ENCODE measurements at places on chromosomes 6 and 20.

DNA sequence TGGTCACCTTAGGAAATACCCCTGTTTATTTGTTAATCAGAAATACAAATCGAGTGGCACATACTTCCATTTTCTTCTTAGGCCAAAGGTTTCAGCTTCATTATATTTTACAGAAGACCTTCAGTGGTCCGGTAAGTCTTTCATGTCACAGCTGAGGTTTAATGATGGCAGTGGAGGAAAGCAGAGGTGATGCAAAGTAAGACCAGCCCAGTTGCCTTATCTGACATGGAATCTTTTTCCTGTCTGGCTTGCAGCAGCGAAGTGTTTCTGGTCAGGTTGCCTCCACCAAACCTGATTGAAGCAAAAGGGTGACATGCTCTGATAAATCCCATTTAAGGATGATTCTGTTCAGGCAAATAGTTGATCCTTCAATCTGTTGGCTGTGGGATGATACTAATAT, 100.0 kb downstream of the PRDM1 start:
- no peak for DNase-seq

DNA sequence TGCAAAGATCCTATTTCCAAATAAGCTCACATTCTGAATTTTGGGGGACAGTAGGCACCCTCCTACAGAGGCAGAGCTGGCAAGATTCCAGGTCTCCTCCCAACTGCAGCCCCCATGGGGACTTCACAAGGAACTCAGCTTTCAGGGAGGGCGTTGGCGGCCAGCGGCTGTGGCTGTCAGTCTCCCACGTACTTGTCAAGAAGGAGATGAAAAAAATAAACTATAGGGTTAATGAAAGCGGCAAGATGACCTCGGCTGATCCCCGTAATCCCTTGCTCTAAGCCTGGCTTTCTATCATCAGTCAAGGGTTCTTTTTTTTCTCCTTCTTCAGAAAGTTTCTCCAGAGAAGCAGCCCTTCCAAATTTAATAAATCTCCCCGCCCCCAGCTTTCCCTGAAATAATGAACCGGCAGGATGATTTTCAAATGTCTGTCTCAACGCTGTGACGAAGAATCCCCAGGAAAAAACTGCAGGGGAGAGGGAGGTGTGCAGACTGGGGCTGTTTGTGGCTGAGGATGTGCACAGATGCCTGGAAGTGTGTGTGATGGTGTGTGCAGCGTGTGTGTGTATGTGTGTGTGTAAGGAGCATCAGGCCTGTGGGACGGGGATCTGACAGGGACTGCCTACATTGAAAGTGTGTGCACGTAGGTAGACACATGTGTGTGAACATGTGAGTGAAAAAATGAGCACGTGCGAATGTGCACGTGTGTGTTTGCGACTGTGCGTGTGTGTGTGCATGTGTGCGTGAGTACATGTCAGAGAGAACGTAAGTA, 78.7 kb downstream of the SLC2A10 start:
- DNase-seq = no peak

DNA sequence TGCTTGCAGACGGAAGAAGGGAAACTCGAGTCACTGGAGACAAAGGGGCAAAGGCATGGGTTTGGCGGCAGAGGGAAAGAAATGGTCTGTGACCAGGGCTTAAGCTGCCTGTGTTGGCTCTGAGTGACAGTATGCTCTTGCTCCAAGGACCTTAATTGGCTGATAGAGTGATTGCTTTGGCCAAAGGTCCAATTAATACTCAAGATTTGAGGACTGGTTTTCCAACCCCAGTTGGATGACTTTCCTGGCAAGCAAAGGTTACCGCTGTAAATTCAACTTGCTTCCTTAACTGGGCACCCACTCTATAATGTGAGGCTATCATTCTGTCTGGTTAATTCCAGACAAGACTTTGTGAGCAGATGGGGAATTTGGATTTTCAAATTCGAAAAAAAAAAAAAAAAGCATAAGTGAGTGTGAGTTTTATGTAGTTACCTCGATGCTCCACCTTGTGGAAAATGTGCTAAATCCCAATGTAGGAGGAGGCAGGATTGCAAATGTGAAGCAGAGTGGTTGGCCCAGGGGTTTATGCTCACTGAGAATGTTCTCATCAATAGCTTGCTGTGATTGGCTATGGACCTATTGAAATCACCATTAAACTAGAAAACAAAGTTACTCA, 150.7 kb upstream of the GMDS start:
- DNase-seq = no peak

- no peak for DNase-seq
Measured at GRCh38 chr6:126026001-126026400, 39.7 kb downstream of the TRMT11 start.

GRCh38 chr6:46893648-46894047, 28.1 kb downstream of the ADGRF5 start:
- DNase-seq = no peak

DNA sequence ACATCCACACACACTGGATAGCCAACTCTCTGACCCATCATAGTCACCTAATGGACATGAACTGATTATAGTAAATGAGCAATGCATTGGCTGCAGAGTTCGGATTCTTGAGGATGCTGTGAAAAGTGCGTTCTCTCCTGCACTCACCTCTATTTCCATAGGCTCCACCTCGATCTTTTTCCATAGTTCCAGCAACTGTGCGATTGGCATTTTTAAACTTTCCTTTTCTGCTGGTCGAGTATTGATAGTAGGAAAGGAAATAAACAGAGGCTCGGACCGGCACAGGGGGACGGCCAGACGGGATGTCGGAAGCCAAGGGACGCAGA, 94.4 kb downstream of the RNASET2 start:
- no peak for DNase-seq

- no peak for DNase-seq
Measured at GRCh38 chr20:39107741-39108140, 145.6 kb downstream of the DHX35 start.

DNA sequence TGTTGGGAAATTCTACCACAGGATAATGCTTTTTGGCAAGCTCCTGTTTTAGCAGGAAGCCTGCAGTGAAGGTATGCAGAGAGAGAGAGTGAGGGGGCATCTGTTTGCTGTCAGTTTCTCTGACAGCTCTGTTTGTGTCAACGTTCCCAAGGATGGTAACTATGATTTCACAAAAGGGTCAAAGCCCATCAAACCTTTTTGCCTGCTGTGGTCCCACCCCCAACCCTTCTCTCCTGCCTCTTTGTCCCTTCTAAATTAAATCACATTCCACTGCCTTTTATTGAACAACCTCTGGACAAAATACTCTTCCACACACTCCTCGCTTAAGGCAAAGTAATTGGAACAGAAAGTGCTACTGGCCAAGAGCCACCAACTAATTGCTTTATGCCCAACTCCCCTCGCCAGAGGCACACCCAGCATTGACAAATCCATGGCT, 128.3 kb downstream of the TSHZ2 start:
- DNase-seq = no peak

DNA sequence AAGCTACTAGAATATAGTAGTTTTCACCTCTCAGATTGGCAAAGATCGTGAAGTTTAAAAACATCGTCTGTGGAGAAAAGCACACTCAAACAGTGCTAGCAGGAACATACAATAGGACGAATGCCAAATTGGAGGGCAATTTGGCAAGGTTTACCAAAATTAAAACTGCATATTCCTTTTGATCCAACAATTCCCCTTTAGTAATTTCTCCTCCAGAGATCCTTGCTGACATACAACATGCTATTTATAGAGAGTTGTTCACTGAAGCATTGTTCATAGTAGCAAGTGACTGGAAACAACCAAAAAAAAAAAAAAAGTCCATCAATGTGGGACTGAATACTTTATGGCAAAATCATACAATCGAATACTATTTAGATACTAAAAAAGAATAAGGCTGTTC, 202.2 kb downstream of the ATXN1 start:
- no peak for DNase-seq

- DNase-seq = no peak
Measured at GRCh38 chr6:155121699-155122098, 126.6 kb downstream of the TIAM2 start.

GRCh38 chr6:44225579-44226325, 2.4 kb downstream of the SLC29A1 start:
- DNase-seq = no peak

GRCh38 chr6:118509009-118509617, 39.0 kb upstream of the PLN start:
- no peak for DNase-seq

GRCh38 chr6:151196555-151196954, 43.2 kb upstream of the AKAP12 start:
- DNase-seq = no peak

GRCh38 chr6:158787395-158787794, 31.8 kb downstream of the EZR start:
- no peak for DNase-seq

GRCh38 chr6:27066381-27066780, 181.1 kb upstream of the PRSS16 start:
- no peak for DNase-seq

DNA sequence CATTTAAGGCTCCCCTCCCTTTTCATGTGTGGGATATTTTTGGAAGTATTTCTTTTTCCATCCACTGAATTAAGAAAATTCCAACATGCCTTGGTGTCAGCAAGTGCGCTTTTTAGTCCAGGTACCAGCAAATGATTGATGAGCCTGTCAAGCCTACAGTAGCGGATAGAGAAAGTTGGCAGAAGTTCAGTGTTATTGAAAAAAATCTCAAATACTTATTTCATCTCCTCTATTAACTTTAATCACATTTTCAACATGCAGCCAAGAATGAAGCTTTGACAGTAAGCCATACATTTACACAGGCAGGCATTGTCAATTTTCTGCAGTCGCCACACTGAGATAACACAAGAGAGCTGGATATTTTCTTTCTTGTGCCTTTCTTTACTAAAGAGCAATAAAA, 50.4 kb downstream of the BLOC1S5 start:
- DNase-seq = no peak

DNA sequence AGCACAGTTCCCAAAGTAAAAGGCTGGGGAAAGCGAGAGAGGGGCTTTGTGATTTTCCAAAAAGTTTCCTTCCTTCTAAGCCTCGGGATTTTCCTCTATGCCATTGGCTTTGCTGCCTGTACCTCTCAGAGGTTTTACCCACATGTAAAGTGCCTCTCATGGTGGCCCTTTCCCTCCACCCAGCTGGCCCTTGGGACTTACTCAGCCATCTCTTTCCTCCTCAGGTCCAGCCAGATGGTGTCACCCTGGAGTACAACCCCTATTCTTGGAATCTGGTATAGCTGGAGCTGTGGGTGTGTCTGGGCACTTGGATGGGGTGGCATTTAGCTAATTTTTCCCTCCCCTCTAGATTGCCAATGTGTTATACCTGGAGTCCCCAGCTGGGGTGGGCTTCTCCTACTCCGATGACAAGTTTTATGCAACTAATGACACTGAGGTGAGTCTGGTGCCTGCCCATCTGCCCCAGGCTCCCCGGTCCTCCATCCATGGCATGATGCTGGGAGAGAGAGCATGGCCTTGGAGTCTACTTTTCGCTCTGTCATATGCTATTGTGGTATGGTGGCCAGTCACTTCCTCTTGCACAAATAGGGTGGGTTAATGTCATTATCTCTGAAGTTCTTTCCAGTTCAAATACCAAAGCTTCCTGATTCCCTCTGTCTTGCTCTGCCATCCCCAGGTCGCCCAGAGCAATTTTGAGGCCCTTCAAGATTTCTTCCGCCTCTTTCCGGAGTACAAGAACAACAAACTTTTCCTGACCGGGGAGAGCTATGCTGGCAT, 1.1 kb downstream of the CTSA start:
- no peak for DNase-seq

DNA sequence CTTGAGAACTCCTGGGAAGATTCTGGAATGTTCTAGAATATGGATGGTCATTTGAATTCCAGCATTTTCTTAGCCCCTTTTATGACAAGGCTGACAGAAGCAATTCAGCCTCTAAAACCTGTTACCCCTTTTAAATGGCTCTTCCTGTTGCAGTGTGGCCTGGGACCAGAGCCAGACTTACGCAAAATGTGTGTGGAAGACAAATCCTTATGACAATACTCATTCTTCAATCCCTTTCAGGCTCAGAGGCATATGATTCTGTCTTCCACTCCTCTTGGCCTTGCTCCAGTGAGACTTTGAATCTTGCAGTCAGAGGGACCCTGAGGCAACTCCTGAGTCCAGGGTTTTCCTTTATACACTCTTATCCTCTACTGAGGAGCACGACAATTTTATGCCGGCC, 287.0 kb downstream of the CLIC5 start:
- no peak for DNase-seq

DNA sequence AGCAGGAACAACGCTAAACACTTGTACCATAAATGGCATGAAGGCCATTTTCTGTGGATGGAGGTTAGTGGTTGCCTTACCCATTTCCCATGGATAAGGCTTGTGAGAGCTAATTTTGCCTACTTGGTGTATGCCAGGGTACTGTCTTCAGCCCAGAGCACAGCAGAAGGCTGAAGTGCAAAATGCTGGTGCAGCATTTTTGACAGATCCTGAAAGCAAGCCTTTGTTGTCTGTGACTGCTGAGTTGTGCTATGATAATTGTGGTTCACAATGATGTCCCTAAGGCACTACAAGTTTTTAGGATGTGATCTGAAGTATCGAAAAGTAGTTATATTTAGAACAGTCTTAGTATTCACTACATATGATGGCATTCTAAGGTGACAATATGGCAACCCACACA, 14.7 kb upstream of the HMGN3 start:
- DNase-seq = no peak

DNA sequence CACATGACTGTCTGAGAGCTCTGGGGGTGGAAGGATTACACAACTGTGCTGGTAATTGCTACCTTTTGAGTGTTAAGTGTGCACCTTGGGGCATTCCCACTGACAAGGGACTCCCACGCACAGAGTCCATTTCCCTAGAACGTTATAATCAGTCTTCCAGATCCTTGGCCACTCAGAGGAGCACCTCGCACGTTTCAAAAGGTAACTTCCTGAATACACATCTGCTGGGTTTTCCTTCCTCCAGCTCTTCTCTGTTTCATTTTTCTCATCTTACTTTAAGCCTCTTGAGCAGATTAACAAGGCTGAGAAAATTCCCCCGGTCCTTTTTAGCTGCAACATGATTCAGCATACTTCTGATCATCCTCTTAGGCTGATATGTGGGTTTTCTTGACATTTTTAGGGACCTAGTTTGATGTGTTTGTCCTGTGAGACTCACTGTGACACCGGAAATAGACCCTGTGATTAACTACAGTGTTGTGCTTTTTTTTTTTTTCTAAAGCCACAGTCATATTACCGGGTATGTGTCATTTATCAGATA, 98.4 kb upstream of the DUSP22 start:
- DNase-seq = no peak

DNA sequence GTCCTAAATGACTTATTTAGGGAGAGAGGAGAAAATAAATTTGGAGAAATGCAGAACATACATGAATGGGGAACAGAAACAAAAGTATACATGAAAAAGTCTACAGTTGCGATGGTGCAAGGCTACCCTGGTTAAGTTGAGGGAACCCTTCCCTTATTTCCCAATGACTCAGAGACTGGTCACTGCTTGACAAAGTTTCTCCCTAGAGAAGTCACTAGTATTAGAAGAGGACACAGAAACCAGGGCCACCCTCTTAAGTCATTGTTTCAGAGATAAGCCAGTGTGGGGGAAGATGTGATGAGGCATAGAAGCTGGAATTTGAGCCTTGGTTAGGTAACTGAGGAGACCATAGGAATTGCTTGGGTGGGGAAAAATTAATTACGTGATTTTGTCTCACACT, 24.4 kb upstream of the EDN1 start:
- DNase-seq = no peak

- no peak for DNase-seq
Measured at GRCh38 chr6:120587381-120587780, 746.9 kb downstream of the TBC1D32 start.

- DNase-seq = no peak
Measured at GRCh38 chr6:5341845-5342244, 80.5 kb downstream of the FARS2 start.

Measured in NCI-H2081 treated with DMSO at 0.1 percent for 48 hours (cell line).